ENCODE measurements at places on chromosomes 2 and 18.

DNA sequence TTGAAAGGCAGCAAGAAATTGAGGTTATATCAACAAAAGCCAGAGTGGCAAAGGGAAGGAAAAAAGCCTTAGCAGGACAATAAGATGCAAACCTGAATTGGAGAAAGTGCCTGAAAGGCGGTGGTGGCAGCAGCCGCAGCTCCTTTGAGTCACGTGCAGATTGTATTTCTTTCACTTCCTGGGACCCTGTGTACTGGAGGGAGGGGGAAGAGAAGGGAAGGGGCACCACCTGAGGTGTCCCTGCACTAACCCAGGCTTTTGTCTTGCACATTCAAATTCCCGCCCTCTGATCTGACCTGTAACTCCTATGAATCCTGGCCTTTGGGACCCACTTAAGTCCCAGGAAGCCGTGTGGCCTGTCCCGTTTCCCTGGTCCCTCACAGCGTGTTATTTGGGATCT is 326.1 kb upstream of the SKOR2 start:
- no peak for DNase-seq

DNA sequence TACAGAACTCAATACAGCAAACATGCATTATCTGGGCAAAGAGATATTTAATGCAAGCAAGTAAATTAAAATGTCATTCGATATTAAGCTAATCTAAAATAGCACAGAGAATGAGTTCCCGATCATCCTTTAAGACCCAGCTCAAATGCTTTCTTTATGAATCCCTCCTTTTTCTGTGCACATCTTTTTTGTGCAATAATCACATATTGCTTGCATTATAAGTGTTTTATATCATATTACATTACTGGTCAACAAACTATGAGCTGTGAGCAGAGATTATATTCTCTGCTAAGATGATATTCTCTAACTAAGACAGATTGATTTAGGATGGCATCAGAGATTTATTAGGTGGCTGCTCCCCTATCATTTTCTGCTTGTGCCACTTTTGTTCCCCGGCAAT is 146.1 kb downstream of the ERBB4 start:
- no peak for DNase-seq

- DNase-seq: no peak
Observed at GRCh38 chr18:56947236-56947635, 199.7 kb upstream of the BOD1L2 start.

DNA sequence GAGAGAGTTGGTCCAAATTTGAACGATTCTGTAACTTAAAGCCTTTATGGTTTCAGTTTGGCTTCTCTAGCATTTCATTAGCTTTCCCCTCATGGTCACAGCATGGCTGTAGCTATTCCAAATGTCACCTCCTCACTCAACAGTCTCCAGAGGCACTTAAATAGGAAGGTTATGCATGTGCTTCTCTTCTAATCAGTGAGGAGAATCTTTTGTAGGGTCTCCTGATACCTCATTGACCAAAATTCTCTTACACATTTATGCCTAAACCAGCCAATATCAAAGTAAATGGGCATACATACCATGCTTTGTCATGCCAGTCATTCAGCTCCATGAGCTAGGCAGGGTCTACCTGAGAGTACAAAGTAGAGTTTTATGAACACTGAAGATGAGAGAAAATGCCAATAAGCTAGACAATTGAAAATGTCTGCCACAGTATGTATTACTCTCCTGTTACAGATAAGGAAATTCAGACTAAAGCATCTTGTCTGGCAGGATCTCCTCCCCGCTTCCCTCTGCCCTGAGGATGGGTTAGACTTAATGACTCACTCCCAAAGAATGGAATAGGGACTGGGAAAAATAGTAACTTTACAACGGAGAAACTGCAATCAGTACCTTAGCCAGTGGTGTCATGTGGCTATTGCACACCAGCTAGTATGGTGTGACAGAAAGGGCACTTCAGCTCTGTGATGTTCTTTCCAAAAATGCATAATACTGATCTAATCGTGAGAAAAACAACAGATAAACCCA is 15.4 kb downstream of the DSG2 start:
- DNase-seq: no peak

GRCh38 chr18:42141439-42141838 is 186.4 kb downstream of the PIK3C3 start:
- DNase-seq: no peak

- DNase-seq: no peak
Observed at GRCh38 chr2:168568476-168569267, 112.6 kb downstream of the CERS6 start.

GRCh38 chr2:33029926-33030325 is 83.2 kb downstream of the LTBP1 start:
- no peak for DNase-seq

- DNase-seq: no peak
Observed at GRCh38 chr2:206031162-206031784, 54.7 kb downstream of the INO80D start.

DNA sequence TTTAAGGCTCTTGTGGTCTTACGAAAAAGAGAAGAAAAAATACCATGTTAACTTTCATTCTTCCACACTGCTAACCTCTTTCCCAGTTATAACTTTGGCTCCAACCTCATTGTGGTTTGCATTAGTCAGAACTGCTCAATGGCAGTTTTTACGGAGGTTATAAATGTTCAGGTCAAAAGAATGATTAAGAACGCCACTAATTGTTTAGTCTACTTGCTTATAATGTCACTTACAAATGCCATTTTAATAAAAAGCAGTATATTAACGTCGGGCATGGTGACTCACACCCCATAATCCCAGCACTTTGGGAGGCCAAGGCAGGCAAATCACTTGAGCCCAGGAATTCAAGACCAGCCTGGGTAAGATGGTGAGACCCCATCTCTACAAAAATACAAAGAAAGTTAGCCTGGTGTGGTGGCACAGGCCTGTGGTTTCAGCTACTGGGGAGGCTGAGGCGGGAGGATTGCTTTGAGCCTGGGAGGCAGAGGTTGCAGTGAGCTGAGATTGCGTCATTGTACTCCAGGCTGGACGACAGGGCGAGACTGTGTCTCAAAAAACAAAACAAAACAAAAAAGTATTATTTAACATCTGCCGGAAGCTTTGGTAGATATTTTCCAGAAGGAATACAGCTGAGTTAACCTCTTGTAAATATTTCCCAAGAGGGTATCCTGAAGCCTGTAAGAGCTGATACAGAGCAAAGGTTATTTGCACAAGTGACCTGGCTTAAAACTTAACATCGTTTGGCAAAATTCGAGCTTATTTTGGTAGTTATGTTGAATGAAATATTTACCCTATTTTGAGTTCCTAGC is 5.1 kb downstream of the AGPS start:
- DNase-seq: no peak

DNA sequence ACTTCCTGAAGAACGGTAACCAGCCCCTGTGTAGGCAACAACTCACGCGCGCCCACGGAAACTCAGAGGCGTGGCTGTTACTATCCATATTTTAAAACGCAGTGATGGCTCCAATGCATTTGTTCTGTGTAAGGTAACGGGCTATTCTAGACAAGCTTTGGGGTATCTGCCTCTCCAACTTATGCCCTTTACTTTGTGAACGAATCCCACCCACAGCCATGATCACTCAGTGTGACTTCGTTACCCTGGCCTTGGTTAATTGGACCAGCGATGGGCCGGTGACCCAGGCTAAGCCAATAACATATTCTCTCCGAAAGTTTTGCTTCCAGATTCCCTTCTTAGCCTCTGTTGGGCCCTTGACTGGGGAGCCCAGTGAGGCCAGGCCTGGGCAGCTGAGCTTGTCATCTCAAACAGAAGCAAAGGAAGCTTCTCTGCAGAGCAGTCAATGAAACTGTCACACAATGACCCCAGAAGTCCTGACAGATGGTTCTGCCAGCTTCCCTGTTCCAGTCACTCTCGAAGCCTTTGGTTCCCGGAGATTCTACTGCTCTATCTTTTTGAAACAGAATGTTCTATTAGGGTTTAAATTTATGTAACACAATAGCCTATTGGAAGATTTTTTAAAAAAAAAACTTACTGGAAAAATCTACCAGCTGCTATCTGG is 30.7 kb upstream of the ROCK2 start:
- no peak for DNase-seq

GRCh38 chr2:30113617-30114293 is 33.1 kb upstream of the YPEL5 start:
- no peak for DNase-seq

DNA sequence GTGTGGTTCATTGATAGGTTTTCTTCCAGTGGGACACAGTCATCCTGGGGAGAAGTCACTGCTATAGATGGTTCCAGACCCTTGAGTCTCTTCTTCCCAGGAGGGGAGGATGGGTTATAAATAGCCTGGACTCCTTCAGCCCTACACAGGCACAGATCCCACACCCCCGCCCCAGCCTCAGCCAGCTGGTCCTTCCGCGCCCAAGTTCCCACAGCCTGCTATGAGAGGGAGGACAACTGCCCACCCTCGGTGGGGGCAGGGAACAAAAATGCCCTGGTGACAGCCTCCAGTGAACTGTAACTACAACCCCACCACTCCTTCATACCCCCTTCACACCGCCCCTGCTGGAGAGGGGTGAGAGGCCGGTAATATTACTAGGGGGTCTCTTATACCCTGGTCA is 3.2 kb downstream of the ZBTB7C start:
- DNase-seq: no peak

- peak; percentile 54 for DNase-seq
Observed at GRCh38 chr2:238162846-238163441, 4.2 kb downstream of the ERFE start.

GRCh38 chr2:109638795-109639194 is 24.6 kb downstream of the SOWAHC start:
- DNase-seq: no peak

DNA sequence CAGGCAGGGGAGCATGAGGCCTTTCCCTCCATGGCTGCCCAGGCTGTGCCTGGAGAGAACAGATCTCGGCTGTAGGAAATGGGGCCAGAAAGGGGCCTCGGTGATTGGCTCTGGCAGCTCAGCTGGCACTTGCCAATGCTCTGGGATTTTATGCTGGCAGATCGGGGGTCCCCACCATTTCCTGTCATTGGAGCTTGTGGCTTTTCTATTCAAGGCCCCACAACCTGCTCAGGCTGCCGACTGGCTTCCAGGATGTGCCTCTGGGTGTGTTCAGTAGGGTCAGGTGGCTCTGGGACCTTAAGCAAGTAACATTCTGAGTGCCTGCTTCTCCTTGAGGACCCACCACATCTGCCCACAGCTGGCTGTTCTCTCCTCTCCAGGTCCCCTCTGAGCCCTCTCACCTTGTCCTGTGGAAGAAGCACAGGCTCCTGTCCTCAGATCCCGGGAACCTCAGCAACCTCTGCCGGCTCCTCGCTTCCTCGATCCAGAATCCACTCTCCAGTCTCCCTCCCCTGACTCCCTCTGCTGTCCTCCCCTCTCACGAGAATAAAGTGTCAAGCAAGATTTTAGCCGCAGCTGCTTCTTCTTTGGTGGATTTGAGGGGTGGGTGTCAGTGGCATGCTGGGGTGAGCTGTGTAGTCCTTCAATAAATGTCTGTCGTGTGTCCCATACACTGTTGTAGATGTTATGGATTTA is 4.2 kb downstream of the GNLY start:
- no peak for DNase-seq

- DNase-seq: no peak
Observed at GRCh38 chr2:19536136-19536535, 177.7 kb upstream of the OSR1 start.

DNA sequence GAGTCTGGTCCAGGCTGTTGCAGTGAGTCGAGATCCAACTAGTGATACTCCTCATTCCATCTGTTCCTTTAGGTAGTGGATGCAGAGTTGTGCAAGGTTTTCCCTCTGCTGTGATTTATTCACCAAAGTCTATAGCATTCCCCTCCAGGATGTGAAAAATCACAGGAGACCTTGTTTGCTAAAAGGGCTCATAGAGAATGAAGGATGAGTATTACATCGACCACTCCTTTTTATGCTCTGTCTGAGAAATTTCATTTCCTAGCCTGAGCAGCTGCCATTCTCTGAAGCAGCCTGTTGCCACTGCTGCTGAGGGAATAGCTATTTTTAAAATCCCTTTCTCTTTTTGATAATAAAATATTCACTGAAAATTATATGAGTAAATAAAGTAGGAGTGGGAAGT is 134.1 kb upstream of the LRRTM1 start:
- DNase-seq: no peak

GRCh38 chr2:120963997-120964705 is 228.5 kb downstream of the GLI2 start:
- no peak for DNase-seq

- DNase-seq: no peak
Observed at GRCh38 chr2:239892441-239893235, 132.5 kb downstream of the NDUFA10 start.

DNA sequence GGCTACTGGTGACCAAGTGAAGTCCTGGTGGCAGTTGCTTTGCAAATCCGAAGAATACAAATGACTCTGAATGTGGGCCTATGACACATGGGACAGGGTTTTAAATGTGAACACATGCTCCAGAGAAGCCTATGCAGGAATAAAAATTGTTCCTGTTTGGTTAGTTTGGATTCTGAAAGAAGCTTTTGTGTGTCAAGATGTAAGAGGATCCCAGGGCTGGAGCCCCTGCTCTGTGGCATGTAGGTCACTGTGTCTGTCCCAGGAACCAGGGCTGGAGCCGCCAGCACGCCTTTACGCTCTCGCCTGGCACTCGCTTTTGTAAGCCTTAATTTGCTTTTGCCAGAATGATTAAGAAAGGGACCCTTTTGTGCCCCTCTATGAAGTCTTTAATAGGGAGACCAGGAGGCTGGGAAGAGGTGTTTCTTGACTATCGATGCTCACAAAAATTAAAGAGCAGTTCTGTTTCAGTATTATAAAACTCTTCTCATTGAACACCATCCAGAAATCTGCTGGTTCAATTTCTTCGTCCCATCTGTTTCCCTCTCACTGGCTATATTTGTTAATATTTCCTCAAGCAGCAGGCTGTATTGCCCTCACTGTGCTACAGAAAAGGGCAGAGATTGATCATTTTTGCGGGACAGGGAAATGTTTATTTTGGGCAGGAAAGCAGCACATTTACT is 532.7 kb upstream of the POU3F3 start:
- DNase-seq: no peak

- peak; percentile 39 for DNase-seq
Observed at GRCh38 chr2:154240921-154241379, 369.2 kb downstream of the GALNT13 start.

DNA sequence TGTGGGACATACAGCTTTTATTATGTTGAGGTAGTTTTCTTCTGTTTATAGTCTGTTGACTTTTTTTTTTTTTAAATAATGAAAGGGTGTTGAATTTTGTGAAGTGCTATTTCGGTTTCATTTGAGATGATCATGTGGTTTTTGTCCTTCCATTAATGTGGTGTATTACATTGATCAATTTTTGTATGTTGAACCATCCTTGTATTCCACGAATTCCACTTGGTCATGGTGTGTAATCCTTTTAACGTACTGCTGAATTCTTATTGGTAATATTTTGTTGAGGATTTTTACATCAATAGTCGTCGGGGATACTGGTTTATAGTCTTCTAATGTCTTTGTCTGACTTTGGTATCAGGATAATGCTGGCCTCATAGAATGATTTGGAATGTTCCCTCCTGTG is 18.8 kb downstream of the ALMS1 start:
- DNase-seq: no peak

Data from upper lobe of right lung (tissue), 1 donor.